ENCODE measurements at places on chromosomes 7 and 10.
A peak's percentile ranks its signal among the peaks of the same experiment; 100 is the strongest.

GRCh38 chr7:1367501-1368183, 91.6 kb downstream of the MICALL2 start:
- no peak for DNase-seq

GRCh38 chr7:76294344-76295024, 8.0 kb upstream of the HSPB1 start:
- peak; percentile 85 for DNase-seq

GRCh38 chr10:53598914-53599313, 826.3 kb upstream of the MBL2 start:
- DNase-seq: no peak

GRCh38 chr7:149741629-149742028, 31.8 kb downstream of the ZNF467 start:
- DNase-seq: peak; percentile 23

DNA sequence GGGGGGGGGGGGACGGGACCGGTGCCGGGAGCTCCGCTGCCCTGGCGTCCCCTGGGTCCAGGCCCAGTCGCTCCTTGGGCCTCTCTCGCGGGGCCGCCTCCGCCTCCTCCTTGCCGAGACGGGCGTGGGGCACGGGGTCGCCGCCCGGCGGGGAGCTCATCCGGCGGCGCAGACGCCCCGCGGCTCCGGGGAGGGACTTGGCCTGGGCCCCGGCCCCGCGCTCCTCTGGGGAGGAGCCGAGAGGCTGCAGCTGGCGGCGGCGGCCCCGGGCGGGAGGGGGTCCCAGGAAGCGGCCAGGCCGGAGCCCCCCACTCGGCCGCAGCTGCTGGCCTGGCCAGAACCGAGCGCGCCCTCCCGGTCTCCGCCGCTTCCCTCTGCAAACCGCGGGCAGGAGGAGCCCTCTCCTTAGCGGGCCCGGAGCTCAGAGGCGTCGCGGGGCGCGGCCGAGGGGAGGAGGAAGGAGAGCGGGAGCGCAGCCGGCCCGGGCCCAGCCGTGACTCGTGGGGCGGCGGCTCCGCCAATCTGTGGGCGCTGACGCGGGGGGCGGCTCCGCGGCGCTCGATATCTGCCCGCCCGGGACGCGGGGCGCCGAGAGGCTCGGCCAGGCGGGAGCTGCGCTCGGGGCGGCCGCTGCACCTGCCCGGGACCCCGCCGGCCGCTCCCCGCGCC, at the start of gene FAM20C:
Gene FAM20C, plus strand, starts transcription at position 591 of the 669 bp plus-strand sequence. CDS start 629 bp downstream, outside the sequence.
- DNase-seq: peak; percentile 90
